ENCODE measurements at places on chromosomes 7 and 10.

DNA sequence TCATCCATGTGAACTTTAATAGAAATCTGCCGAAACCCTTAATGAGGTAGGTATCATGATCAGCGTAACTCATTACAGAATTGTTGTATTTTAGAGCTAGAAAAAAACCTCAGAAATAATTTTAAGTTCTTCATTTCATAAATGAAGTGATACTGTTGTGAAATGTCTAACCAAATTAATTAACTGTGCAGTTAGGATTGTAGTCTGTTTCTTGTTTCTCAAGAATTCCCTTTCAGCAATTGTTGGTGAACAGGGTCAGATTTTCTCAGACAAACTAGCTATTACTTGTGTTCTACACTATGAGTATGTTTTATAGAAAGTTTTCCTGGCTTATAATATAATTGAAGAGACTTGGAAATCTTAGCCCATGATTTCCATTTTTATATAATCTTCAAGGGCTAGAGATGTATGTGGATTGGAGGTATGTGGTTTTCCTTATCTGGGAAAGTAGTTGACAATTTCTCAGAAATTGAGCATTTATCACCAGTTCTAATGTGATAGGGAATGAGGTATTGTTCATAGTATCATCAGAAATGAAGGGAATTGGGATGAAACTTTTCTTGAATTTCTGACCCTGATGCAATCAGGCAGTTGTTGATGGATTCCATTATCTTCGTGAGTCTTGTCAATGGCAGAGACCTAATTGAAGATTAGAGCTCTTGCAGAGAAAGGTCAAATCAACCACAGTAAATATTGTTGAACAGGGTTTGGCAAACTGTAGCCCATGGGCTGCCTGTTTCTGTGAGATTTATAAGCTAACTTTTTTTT is 55.0 kb downstream of the ST7 start:
- DNase-seq: no peak

DNA sequence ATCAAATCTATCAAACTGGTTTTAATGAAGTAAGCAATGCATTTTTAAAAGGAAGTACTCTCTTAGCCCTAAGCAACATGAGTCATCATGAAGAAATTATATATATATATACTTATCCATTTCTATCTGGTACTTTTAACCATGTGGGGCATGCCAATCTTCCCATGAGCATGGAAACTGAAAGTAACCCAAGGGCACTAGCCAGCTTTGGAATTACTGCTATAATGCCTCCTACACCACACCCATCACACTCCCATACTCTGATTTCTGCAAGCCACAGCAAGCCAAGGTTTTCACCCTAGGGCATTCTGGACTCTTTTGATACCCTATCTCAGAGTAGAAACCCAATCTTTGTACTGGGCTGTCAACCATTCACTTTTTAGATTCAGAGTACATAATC is 204.6 kb downstream of the IMMP2L start:
- DNase-seq: no peak

DNA sequence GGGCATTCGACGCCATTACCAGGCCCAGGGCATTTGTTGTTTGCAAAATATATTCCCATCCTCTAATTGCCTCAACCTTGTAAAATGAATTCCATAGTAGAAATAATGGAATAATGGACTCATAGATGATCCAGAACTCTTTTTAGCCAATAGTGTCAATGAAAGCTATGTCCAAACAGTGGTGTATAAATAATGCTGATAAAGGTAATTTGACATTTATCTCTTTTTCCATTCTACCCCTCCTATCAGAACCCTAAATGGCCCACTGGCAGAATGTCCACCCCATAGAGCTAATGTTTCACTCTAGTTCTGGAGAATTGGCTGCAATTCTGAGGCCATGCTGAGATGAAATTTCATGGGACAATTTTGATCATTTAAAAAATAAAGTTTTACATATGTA is 76.4 kb upstream of the DLX6 start:
- DNase-seq: no peak

DNA sequence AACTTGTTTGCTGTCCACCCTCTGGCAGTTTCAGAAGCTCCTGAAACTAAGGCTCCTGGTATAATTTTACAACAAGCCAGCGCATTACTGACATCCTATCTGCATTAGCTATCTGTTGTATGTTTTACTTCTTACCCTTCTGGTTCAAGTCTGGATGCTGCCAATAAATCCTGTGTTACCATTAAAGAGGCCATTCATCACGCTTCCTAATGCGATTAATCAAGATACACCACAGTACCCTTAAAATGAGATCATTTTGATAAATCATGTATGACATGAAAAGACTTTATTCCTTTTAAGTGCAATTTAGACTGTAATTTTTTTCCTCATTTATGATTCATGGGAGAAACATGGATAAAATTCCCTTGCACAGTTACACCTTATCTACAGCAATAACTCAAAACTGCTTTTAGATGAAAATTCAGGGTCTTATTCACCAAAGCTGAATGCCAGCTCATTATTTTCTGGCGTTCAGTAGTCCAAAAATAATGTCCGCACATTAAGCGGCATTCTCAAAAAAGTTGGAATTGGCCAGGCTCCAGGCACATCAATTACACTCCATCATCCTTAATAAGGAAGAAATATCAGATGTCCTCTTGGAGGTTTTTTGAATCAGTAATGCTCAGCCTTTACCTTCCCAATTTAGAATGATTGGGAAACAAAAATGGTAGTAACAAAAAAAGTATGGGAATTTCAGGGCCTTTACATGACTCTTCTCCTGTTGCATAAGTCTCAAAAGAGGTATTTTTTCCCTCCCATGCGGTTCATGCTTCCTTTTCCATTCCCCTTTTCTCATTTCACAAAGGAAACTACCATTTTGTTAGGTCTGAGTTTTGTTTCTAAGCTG is 878.5 kb downstream of the LRMDA start:
- no peak for DNase-seq

Data from T-helper 22 cell (primary cell).